ENCODE measurements at places on chromosomes 7 and 10.

GRCh38 chr7:105920766-105921165 is 42.3 kb upstream of the CDHR3 start:
- DNase-seq, result no peak

GRCh38 chr10:113924664-113925063 is 70.2 kb downstream of the NHLRC2 start:
- DNase-seq, result no peak

GRCh38 chr10:88851706-88852105 is at the start of gene ANKRD22:
Gene ANKRD22 (minus strand): TSS chr10:88851844. CDS start chr10:88851607, 237 bp downstream.
- DNase-seq, result no peak

DNA sequence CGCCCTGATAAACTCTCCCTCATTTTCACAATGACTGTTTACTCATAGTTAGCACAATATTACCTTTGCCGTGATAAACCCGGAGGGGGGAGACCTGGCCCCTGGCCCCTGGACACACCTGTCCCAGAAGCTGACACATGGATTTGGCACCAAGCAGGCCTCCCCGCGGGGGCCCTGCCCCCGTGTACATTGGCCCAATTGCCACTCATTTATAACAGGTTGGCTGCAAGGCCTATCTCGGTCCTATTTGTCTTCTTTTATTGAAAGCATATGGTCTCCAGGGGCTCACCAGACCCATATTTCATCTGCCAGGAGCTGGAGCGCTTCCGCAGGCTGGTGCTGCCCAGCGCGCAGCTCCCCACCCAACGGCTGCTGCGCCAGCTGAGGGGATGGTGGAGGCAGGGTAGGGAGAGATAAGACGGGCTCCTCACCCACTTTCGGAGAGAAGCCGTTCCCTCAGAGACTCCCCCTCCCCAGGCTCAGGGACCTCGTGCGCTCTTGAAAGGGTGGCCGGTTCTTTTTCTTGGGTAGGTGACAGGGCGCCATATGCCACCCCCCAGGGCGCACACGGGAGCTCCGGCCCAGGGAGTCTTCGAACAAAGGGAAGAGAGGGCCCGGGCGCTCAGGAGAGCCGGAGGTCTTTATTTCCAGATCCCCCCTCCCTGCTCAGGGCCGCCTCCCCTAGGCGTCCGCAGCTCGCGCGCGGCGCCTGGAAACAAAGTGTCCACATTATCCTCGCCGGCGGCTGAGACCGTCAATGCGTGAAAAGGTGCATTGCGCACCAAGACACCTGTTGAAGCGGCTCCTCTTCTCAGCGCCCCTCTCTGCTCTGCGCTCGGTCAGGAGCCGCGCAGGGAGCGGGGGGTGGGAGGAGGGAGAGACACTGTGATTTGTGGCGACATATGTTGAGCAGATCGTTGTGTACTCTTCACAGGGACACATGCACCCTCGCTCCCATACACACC is 4.3 kb upstream of the NEUROG3 start:
- DNase-seq, result no peak

GRCh38 chr10:100448951-100449350 is 13.9 kb upstream of the WNT8B start:
- DNase-seq, result no peak

- no peak for DNase-seq
Measured at GRCh38 chr7:115227473-115228235, 305.8 kb downstream of the MDFIC start.

DNA sequence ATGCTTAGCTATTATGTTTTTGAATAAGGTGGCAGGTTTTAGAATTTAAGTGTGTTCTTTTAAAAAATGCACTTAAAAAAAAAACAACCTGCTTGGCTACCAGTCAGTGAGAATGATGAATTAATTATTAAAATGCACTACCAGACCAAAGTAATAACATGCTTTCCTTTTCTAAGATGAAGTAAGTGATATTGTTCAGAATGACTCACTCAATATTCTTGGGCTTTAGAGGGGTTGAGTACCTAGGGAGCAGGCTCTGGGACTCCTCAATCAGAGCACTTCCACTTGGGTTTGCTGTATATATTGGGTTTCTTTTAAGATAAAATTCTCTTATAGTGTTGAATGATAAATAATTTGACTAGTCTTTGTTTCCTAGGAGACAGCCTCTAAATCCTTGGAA is 8.6 kb downstream of the STAM start:
- DNase-seq, result no peak

DNA sequence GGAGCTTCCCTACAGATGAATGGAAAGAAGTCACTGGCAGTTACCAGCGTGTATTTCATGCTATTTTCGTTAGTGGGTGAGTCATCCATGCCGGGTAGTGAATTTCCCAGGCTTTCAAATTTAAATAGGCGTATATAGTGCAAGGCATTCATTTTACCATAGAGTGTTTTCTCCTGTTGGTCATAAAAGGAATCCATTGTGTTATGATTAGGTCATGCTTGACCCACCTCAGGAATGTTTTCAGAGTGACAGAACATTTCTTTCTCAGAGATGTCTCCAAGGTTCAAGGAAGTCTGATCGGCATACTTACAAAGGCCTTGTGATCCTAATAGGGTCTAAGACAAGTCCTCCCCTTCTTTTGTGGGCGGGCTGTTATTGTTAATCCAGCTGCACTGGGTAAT is 110.7 kb downstream of the AKR1D1 start:
- no peak for DNase-seq

- DNase-seq, result no peak
Measured at GRCh38 chr7:69847921-69848612, 249.8 kb downstream of the AUTS2 start.

DNA sequence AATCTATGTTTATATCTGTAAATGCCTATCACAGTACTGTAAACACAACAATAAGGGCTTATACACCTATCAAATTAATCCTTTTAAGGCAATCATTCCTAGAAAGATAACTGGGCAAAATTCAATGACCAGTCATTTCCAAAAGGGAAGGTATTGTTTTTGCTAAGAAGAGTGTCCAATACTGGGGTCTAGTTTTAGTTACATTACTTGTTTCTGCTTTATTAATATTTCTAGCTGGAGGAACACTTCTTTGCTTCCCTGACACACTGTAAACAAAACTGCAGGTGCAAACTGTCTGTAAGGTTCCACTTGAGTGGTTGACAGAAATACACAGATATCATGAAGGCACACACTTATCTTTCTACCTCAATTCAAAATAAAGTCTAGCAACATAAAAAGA is 84.2 kb upstream of the FAM133B start:
- no peak for DNase-seq

DNA sequence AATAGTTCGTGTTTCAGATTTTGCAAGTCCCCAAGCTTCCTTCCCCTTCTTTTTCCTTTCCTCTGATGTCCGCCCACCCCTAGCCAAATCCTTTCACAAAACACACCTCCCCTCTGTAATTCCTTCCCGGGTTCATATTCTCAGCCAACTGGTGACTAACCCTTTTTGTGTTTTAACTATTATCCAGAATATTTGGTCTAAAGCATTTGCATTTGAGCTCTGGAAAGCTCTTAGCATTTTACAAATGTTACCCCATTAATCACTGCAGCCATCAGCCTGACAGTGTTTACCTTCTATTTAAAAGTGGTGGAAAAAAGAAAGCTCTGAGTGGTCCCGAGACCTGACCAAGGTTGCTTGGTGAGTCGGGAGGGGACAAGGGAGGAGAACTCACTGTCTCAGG is 139.0 kb downstream of the CREB5 start:
- no peak for DNase-seq

DNA sequence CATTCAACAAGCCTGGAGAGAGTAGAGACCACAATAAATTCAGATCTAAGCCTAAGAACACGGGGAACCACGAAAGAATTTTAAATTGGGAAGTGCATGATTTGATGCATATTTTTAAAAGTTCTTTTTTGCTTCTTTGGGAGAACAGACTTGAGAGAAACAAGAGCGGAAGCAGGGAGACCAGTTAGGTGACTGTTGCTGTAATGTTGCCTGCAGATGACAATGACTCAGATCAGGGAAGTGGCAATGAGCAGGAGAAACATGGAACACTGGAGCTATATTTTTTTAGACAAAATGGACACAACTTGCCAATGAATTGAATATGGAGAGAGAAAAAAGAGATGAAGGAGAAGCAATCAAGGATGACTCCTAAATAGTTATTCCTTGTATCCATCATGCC is 125.1 kb downstream of the RAPGEF5 start:
- DNase-seq, result no peak

GRCh38 chr7:4166807-4167206 is 515.3 kb upstream of the FOXK1 start:
- no peak for DNase-seq

DNA sequence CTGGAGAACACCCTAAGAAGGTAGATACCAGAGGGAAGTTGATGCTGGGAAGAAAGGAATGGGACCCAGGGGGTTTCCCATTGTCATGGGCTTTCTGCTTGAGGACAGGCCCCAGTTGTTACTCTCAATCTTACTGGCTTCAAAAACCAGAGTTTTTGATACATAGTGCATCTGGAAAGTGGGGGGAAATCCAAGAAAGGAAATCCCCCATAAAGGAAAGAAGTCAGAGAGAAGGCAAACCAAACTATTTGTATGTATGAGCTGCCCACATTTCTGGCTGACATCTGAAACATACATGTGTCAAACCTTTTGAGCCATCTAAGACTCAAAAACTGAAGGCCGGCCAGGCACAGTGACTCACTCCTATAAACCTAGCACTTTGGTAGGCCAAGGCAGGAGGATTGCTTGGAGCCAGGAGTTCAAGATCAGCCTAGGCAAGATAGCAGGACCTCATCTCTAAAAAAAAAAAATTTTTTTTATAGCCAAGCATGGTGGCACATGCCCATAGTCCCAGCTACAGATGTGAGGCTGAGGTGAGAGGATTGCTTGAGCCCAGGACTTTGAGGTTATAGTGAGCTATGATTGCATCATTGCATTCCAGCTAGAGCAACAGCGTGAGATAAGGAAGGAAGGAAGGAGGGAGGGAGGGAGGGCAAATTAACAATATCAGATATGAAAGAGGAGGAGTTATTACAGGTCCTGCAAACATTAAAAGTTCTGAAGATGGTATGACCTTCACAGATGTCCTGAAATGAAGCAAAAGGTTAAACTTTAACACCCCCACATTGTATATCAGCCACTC is 6.7 kb upstream of the COA1 start:
- no peak for DNase-seq

GRCh38 chr10:12344375-12345110 is 4.8 kb upstream of the CAMK1D start:
- DNase-seq, result no peak

- no peak for DNase-seq
Measured at GRCh38 chr10:89679986-89680385, 21.4 kb upstream of the KIF20B start.

GRCh38 chr7:49894543-49894942 is 121.1 kb downstream of the VWC2 start:
- no peak for DNase-seq

- no peak for DNase-seq
Measured at GRCh38 chr10:28343987-28344895, 41.4 kb upstream of the MPP7 start.

DNA sequence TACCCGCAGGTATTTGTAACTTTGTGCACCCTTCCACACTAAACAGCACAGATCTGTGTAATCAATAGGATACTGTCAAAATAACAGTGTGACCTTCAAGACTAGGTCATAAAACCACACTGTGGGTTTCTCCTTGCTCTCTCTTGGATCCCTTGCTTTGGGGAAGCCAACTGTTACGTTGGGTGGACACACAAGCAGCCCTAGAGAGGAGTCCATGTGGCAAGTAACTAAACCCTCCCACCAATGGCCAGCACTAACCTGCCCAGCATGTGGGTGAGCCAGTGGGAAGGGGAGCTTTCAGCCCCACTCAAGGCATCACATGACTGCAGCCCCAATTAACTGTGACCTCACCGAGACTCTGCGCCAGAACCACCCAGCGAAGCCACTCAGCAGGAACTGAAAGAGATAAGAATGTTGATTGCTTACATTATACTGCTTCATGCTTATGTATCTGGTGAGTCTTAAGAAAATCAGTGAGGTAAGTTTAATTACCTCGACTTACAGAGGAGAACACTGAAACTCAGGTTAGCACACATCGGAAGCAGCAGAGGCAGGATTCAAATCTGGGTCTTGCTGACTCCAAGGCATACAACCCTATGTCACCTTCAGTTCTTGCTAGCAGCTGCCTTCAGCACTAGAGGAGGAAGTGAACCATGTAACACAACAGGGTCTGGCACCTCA is 9.4 kb upstream of the ZC3HAV1 start:
- no peak for DNase-seq

GRCh38 chr10:116038259-116038658 is 234.7 kb downstream of the GFRA1 start:
- no peak for DNase-seq

- no peak for DNase-seq
Measured at GRCh38 chr10:78229950-78230675, 196.4 kb downstream of the RPS24 start.

GRCh38 chr7:42614636-42615035 is 297.2 kb downstream of the C7orf25 start:
- DNase-seq, result no peak

- DNase-seq, result peak; percentile 60
Measured at GRCh38 chr10:32957341-32958084, 517 bp downstream of the ITGB1 start.

DNA sequence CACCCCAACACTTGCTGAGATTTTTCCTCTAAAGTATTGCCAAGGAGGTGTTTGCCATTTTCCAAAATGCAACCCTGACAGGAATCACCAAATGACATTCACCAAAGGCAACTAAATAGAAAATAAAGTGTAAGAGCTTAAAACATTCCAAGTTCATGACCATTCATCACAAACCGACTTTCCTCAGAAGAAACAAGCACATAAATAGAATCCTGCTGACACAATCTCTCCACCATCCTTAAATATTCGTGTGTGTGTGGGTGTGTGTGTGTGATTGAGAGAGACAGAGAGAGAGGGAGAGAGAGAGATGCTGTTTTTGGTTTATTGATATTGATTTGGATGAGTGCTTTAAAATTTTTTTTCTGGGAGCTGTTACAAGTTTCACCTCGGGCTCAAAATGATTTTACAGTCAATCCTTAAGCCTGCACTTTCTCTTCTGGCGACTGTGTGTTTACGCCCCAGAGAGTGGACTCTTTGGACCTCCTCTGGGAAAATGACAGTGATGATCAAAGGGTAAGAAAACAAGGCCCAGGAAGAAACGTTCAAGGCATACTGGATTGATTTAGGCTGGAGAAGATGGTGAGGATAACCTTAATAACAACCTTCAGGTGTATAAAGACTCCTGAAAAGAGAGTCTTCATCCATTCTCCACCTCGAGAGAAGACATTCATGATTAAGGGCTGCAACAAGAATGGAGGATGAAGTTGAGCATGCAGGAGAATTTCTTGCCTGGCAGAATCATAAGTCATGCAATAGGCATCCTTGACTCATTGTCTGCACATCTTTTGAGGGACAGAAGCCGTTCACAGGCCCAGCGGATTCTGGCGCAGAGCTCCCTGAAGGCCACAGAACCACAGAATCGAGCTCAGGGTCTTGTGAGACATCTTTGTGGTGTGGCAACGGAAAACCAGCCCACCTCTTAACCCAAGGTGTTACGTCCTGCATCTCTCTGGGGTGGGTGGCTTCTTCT is 104.4 kb upstream of the FGFR2 start:
- no peak for DNase-seq

- no peak for DNase-seq
Measured at GRCh38 chr7:157523766-157524421, 187.1 kb downstream of the DNAJB6 start.

GRCh38 chr10:4687397-4687796 is 138.6 kb upstream of the AKR1E2 start:
- DNase-seq, result no peak

- no peak for DNase-seq
Measured at GRCh38 chr7:11124856-11125559, 151.3 kb downstream of the PHF14 start.

Data from nephron progenitor cell (in vitro differentiated cells).